ENCODE measurements at places on chromosomes 4 and X.

DNA sequence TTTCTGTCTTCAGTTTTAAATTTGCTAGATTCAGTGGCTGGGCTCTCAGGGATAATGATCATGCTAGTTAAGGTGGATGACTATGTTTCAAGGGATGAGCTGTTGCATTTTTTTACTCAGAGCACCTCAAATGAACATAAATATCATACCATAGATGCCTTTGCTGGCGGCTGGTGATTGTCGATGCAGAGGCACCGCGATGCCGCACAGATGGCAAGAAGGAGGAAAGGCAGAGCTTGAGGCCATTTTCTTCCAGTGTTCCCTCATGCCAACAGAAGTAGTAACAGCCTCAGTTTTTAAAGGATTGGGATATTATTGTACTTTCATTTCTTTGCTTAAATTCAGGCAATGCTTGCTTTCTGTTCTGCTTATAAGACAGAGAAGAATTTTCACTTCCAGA lies 654.7 kb upstream of the IGFBP7 start:
- no peak for DNase-seq

DNA sequence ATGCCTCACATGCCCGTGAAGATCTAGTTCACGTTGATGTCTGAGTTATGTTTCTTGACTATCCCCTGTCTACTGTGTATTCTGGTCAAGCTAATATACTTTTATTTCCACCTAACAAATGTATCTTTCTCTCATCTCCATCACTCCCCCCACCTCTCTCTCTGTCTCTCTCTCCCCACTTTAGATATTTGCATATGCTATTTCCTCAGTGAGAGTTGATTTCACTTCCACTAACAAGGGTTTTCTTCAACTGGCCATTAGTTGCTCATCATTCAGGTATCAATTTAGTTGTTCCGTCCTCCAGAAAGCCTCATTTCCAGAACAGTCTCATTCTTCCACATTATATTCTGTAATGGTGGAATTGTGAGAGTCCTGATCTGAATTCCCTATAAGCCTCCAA lies 1777.8 kb upstream of the TENM3 start:
- no peak for DNase-seq

DNA sequence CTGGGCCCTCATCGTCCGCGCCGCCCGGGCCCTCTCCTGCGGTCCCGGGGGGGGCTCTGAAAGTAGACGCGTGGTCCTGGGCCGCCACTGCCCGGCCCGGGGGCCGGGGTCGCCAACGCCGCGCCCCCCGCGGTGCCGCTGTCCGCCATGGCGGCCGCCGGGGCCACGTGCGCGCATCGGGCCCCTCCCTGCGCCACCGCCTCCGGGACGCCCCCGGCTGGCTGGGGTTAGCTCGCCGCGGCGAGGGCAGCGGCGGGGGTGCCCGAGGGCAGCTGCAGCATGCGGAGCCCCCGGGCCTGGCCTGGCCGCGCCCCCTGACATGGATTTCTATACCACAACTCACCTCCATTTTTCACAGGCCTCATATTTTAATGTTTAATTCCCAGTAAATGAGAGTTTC lies 61.8 kb downstream of the ELF2 start:
- no peak for DNase-seq

DNA sequence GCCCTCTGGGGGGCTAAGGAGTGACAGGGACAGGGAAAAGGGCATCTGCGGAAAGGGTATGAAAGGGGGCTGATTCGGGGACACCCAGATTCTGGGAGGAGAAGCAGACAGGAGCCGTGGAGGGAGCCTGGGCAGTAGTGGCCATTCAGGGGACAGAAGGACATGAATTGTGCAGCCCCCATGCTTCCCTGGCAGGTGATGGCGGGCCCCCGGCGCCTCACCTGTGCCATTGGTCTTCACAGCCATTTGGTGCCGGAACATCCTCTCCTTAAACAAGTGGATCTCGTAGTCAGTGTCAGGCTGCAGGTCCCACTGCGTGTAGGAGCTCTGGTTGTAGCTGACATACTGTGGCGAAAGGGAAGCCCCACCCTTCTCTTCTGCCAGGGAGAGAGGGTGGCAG lies 21.9 kb downstream of the L1CAM start:
- no peak for DNase-seq

DNA sequence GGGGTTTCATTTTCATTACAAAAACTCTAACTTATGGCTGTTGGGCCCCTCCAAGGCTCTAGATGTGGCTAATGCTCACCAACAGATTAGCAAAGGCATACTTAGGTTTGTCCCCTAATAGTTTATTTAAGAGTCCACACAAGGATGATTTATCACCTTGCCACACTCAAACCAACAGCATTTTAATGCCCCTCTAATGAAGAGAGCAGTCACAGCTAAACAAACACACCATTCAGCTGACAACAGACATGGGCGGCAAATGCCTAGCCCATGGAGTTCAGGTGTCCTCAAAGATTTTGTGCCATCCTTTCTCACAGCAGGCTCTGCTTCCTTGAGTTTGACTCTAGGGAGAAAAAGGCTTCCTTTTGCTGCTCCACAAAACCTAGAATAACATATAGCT lies 61.8 kb upstream of the CITED1 start:
- peak; percentile 7 for DNase-seq

DNA sequence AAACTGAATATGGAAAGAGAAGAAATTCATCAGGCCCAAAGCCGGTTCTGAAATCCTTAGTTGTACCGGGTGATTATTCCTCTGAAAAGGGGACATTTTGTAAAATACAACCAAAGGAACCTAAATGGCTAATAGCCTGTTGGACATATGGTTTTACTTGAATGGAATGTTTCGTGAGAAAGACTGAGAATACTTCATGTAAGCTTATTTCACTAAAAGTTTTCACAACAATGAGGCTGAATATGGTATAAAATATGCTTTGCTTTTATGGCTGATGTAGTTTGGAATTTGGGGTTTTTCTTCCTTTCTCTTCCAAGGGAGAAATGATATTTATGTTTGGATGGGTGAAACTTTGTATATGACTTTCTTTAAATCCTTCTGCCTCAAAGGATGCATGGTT lies 2.7 kb downstream of the GRIA3 start:
- no peak for DNase-seq

DNA sequence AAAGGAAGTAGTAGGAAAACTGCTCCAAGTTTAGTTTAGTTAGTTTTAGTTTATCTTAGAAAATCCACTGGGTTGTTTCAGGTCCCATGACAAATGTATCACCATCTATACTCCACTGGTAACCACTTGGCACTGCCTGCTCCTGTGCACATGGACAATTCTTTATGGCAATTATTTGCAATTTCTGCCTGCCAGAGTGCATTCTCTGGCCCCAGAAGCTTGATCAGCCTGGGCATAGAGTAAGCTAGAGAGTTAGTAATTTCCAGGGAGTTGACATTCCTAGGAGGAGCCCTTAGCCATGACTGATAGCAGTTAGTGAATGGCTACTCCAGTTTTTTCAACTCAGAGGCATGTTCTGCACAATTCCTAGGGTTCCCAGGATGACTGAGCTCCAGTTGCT lies 203.2 kb upstream of the FGF13 start:
- no peak for DNase-seq

DNA sequence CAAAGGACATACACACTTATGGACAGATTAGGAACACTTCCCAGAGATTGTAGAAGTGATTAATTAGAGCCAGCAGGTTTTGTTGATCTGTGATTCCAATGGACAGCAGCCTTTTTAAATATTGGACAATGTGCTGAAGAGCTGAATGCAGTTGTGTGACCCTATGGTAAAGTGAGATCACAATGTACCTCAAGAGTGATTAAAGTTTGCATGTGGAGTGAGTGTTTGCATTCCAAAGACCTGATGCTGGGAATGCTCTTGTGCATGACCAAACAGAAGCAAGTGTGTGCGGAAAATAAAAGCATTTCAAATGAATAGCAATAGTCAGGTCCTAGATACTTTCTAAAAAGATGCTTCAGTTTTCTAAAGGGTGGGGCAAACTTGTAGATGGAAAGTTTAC lies 154.1 kb downstream of the BANK1 start:
- peak; percentile 11 for DNase-seq

DNA sequence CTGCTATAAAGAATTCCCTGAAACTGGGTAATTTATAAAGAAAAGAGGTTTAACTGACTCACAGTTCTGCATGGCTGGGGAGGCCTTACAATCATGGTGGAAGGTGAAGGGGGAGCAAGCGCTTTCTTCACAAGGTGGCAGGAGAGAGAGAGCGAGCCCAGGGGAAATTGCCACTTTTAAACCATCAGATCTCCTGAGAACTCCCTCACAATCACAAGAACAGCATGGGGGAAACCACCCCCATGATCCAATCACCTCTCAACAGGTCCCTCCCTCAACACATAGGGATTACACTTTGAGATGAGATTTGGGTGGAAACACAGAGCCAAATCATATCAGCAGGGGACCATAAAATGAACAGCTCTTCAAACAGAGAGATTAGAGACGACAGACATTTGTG lies 198.6 kb downstream of the MAGEB5 start:
- DNase-seq: no peak

- DNase-seq: no peak
Observed at GRCh38 chrX:30659421-30659820, 6.2 kb downstream of the GK start.

DNA sequence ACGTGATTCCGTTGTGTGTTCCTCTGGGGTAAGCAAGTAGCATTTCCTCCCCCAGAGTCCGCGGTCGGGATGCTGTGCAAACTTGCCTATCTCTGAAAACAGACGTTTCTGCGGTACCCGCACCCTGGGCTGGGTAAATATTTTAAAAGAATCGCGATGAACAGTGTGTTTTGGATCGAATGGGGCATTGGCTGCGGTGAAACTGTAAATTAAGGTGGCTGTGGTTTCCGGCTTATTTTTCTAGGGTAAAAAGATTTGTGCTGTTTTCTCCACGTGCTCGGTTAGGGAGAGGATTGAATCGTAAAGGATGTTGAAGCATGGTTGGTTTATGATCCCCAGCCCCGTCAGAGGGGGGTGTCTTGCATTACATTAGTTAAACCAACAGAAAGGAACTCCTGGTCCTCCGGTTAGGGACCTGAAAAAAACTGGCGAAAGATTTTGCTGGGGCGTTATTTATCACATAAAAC lies 1.2 kb downstream of the HHIP start:
- DNase-seq: no peak

- DNase-seq: no peak
Observed at GRCh38 chr4:166996216-166996615, 238.1 kb downstream of the SPOCK3 start.

DNA sequence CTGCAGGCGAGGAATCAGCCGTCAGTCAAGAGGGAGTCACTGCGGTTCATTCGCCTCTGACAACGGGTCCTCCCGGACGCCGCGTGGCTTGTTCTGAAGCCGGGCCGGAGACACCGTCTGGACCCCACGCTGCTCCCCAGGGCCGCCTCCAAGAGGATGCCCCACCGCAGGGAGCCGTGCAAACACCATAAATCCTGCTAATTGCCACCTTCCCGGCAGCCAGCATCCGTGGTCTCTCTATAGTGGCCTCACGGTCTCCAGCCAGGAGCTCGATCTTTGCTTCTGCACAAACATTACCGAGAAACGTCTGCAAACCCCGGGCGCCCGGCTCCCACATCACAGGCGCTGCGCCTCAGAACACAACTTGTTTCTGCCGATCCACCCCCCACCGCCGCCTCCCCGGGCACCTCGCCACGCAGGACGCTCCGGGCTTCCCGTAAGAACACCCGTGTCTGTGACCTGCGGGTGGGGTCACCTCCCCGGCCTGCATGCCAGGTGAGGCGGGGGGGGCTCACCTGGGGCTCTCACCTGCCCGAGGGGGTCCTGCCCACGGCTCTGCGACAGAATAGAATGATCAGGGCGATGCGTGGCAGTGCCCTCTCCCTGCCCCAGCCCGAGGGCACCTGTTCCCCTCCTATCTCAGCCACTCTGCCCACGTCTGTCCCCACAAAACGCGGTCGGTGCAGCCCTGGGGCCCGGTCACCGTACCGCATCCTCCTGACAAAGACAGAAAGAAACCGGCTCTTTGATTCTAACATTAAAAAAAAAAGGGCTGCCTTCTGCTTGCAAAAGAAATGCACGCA lies 32.4 kb upstream of the PPP2R3B start:
- no peak for DNase-seq

DNA sequence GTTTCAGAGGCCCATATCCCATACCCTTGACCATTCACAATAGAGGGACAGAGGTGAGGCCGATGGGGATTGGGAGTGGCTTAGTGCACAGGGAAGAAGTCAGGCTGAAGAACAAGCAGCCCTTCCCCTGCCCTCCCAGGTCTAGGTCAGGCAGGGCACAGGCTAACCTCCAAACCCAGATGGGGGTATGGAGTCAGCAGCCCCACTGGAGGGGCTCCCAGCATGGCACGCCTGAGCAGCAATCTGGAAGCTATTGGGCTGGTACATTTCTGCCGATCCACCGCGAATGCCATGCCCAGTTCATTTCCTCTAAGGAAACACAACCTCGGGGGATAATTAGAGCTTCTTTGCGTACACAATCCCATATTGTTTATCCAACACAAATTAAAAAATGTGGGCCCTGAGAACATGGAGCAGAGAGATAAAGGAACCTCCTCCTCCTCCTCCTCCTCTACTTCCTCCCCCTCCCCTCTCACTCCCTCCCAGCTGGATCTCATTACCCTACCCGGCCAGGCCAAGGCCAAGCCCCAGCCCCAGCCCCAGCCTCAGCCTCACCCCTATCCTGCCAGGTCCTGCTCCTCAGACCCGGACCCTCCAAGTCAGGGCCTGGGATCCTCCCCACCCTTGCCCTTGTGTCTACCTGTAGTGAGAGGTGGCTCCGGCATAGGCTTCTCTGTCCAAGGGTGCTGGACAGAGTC lies 83.0 kb downstream of the PJA1 start:
- no peak for DNase-seq

DNA sequence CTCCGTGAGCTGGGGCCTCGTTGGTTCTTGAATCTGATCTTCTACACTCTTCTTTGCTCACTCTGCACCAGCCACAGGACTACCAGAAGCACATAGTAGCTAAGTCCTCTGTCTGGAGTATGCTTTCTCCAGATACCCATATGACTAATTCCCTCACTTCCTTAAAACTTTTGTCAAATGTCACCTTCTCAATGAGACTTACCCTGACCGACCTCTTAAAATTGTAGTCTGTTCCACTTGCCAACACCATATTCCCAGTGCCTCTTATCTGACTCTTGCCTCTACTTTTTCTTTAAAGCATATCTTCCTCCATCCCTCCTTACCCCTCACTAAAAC lies 10.0 kb downstream of the PARM1 start:
- DNase-seq: no peak

DNA sequence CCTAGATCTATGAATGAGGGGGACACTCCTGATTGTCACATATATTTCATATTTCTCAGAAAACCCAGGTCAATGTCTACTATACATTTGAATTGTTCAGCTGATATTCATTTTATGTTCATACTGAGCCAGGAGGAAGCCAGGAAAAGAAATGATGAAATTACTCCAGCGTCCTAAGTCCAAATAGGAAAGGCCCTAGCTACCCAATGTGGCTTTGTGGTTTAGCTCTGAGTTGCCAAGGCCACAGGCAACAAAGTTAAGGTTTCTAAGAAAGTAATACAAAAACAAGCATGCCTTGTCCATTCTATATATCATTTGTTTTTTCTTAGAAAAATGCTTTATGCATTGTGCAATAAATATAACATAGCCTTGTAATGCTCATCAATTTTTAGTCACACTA lies 4.5 kb upstream of the CSN2 start:
- no peak for DNase-seq

GRCh38 chrX:94454159-94454558 lies 780.2 kb downstream of the FAM133A start:
- no peak for DNase-seq

GRCh38 chrX:115058276-115058675 lies 40.9 kb upstream of the IL13RA2 start:
- no peak for DNase-seq

GRCh38 chr4:150139297-150139865 lies 61.1 kb downstream of the DCLK2 start:
- no peak for DNase-seq
